ENCODE measurements at places on chromosomes 3 and 15. TPM values are rescaled to one million over a fixed set of nuclear protein-coding genes. Genes with fewer than 3 reads are reported as not detected.

- DNase-seq = no peak
These were observed 88.9 kb downstream of the ITPR1 start for GRCh38 chr3:4581920-4582611.

Gene GREM1
- 0.15 TPM for polyA plus RNA-seq

Gene ISLR2
- 0.13 TPM for polyA plus RNA-seq

Gene CSPG5
- polyA plus RNA-seq = 0.67 TPM

Data from kidney (tissue), 22 donors.